GM12864 (cell line): ENCODE measurements at places on chromosomes 2 and 18.

DNA sequence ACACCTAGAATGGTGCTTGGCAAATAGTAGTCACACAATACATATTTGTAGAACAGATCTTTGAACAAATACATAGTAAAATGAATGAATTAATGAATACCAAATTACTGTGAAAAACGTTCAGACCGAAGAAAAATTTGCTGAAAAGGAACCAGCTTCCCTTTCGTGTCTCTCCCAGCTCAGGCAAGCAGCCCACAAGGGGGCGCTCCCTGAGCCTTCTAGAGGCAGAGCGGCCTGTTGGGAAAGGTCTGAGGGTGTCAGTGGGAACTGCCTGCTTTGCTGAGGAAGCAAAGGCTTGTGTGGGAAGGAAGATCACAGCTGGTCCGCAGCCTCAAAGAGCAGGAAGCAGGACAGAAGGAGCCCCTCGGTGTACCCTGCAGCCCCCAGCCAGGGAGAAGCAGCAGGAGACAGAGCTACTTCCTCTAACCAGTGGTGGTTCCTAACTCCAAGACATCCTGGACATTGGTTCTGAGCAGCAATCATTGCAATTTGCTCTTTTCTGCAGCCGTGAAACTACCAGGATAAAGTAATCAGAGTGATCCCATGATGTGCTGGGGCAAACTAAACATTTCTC is 231.1 kb downstream of the ANKRD30B start:
- no peak for DNase-seq

DNA sequence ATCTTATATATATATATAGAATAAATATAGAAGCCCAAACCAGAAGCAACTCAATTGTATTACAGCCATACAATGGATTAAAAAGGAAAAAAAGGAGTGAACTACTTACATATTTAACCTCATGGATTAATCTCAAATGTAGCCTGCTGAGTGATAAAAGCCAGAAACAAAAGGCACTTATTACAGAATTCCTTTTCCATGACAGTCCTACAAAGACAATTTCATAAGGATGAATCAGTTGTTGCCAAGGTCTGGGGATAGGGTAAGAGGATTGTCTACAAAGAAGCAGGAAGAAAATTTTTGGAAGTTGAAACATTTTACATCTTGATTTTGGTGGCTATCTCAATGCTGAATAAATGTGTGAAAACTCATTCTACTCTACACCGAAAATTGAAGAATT is 103.9 kb upstream of the DCC start:
- no peak for DNase-seq

DNA sequence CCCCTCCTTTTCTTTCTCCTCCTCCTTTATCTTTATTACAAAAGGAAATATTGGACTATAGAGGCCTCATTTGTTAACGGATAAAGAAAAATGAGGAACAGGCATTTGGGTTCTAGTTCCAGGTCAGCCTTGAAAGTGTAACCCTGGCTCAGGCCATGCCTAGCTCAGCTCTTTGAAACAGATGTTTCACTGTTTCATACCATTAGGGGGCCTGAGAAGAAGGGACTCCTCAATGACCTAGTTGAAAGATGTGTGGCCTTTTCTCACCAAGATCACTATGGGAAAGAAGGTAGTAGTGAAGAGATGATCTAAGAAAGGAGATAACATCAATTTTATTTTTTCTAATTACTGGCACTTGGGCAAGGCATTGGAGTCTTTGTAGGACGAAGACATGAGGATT is 952.7 kb downstream of the SLC4A3 start:
- no peak for DNase-seq

GRCh38 chr2:179837408-179837807 is 24.0 kb downstream of the ZNF385B start:
- DNase-seq, result no peak

GRCh38 chr18:13237641-13238040 is 19.1 kb downstream of the LDLRAD4 start:
- no peak for DNase-seq

GRCh38 chr2:120161190-120161589 is 62.0 kb downstream of the TMEM185B start:
- no peak for DNase-seq

DNA sequence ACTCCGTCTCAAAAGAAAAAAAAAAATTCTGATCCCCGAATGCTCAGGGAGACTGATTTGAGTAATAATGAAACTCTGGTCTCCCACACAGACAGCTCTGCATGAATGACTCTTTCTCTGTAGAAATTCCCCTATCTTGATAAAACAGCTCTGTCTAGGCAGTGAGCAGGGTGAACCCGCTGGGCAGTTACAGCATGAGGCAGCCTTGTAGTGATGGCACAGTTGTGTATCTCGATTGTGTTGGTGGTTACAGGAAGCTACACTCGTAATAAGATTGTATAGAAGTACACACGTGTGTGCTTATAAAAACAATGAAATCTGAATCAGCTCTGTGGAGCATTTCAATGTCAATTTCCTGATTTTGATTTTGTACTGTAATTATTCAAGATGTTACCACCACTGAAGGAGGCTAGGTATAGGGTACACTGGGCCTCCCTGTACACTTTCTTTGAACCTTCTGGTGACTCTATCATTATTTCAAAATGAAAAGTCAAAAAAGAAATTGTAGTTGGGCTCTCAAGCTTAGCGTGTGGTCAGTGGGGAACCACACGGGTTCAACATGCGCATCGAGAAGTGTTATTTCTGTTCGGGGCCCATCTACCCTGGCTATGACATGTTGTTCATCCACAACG is 34.9 kb upstream of the ATP8B1 start:
- DNase-seq, result peak; percentile 85

DNA sequence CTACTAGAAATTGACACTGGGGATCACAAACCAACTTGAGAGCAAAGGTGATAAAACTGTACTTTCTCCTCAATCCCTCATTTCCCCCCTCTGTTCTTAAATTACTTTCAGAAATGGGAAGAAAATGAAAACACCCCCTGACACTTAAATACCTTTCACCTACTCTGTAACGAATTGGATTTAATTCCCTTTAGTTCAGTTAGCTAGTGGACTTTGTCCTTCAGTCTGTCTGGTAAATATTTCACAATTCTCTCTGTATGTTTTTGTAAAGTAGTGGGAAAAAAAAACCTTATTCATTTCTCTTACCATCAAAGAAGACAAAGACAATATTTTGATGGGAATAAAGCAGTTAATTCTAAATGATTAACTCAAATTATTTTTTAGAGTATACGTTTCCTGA is 85.7 kb downstream of the CDH2 start:
- no peak for DNase-seq

GRCh38 chr2:48092846-48093803 is 186.8 kb upstream of the FBXO11 start:
- DNase-seq, result no peak

GRCh38 chr2:145245268-145245870 is 725.5 kb upstream of the ZEB2 start:
- DNase-seq, result no peak

- DNase-seq, result no peak
Observed at GRCh38 chr2:53958443-53958842, 12.3 kb downstream of the PSME4 start.

- no peak for DNase-seq
Observed at GRCh38 chr18:62280786-62281185, 44.3 kb upstream of the TNFRSF11A start.

- DNase-seq, result no peak
Observed at GRCh38 chr2:158775273-158776027, 19.7 kb upstream of the DAPL1 start.

- no peak for DNase-seq
Observed at GRCh38 chr2:124153713-124154112, 128.6 kb downstream of the CNTNAP5 start.

- DNase-seq, result peak; percentile 13
Observed at GRCh38 chr2:119264781-119265692, 41.4 kb downstream of the STEAP3 start.

DNA sequence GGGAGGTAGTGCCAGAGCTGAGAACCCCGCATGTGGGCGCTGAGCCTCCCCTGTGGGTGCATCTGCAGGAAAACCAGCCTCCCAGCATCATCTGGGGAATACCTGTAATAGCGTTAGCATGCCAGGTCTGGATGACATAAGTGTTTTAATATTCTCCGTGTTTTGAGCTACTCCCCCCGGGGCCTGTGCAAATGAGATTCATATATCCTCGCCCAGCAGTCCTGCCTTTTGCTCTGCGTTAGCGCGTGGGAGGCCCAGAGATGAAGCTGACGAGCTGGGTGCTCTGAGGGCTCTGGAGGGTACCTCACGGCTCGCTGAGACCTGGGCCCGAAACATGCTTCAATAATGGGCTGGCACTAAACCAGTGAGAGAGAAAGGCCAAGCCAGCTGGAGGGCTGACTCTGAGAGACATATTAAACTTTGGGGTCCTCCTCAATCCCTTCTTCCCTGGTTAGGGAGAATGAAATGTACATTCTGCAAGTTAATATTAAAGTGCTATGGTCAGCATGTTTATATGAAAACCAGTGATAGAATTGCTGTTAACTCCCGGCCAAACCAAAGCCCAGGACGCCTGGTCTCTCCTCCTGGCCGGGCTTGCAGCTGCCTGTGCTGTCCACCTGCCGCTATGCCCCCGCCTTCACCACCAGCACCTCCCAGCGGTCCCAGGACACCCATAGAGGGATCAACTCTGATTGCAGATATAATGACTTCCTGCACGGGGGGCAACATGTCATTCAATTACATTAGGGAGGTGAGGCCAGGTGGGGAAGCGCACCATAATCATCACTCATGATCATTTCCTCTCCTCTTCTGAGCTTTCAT is 77.0 kb downstream of the EDAR start:
- DNase-seq, result no peak

GRCh38 chr2:157748371-157749142 is 119.9 kb upstream of the ACVR1C start:
- no peak for DNase-seq

GRCh38 chr2:111994042-111994441 is 61.0 kb upstream of the TMEM87B start:
- DNase-seq, result no peak

DNA sequence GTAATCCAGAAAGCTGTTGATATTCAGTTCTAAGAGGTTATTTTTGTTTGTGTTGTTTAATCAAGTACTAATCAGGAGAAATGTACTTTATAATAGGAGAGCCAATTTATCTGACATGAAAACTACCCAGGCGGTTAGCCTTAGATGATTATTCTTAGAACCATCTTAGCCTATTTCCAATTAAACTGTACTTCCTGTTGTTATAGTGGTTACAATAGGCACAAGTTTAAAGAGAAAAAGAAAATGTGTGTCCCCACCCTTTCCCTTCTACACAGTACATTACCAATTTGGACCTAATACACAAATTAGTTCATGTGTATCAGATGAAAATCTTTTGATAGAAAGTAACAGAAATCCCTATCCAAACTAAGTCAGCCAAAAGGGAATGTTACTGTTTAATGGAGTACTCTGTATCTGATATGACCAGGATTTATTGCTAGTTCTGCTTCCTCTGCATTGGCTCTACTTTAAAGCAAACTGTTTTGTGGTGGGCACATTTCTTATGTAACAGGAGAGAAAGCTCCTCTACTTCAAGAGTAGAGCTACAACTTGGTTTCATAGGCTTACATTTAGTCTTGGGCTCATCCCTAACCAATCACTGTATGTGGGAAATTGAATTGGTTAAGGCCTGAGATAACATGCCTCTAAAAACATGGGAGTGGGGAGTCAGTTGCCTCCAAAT is 217.9 kb downstream of the UBE2E3 start:
- no peak for DNase-seq

DNA sequence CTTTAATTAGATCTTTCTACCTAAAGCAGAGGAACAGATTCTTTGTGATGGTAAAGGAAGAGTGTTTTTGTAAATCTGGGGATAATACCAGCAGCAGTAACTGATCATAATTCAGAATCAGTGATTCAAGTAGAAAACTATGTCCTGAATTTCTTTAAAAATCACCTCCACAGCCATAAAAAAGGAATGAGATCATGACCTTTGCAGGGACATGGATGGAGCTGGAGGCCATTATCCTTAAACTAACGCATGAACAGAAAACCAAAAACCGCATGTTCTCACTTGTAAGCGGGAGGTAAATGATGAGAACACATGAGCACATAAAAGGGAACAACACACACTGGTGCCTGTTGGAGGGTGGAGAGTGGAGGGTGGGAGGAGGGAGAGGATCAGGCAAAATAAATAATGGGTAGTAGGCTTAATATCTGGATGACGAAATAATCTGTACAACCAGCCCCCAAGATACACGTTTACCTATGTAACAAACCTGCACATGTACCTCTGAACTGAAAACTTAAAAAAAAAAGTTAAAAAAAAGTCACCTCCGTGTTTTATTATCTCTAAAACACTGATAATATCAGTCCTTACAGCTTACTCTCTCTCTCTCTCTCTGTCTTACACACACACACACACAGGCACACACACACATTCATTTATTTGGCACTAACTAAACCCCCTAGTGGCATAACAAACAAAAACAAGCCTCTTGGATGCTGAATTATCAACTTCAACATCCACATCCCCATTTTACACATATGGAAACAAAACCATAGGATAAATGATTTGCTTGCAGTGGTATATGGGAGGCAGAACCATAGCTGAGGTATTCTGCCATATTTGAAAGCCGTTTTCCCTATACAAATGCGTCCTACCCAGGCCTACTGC is 1.4 kb downstream of the TM4SF20 start:
- DNase-seq, result no peak

- peak; percentile 26 for DNase-seq
Observed at GRCh38 chr2:207833251-207833751, 63.6 kb upstream of the FZD5 start.

DNA sequence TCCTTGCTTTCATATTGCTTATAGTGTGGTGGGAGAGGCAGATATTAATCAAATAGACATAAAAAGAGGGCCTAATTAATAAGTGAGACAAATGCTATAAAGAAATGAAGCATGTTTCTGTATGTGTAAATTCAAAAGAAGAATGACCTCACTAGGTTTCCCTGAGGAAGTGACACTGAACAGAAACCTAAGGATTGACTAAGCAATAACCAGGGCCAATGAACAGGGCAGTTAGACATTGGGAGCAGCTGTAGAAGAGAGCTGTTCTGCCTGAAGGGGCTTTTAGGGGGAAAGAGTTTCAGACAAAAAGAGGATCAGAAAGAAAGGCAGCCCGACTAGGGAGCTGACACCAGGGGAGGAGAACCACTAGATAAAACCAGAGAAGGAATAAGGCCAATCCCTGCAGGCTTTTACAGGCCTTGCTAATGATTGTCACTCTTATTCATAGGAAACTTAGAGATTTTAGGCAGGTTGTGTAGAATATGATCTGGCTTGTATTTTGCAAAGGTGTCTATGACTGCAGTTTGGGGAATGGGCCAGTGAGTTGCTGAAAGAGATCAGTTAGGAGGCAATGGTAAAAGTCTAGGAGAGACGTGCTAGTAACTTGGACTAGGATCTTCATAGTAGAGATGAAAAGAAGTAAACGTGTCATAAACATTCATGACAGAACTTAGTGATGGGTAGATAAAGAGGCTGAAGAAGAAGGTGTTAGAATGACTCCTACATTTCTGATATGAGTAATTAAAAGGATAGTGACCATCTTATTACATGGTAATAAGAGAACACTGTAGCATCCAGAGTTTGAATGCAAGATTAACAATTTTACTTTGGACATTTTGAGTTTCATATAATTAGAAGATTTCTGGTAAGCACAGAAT is 26.8 kb upstream of the NABP1 start:
- DNase-seq, result peak; percentile 59

DNA sequence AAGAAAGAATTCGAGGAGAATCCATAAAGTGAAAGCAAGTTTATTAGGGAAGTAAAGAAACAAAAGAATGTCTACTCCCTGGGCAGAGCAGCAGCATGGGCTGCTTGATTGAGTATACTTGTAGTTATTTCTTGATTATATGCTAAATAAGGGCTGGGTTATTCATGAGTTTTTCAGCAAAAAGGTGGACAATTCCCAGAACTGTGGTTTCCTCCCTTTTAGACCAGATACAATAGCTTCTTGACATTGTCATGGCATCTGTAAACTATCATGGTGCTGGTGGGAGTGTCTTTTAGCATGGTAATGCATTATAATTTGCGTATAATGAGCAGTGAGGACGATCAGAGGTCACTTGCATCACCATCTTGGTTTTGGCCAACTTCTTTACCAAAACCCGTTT is 25.6 kb upstream of the TBC1D8 start:
- no peak for DNase-seq
